ENCODE measurements at places on chromosomes 3 and 15.

DNA sequence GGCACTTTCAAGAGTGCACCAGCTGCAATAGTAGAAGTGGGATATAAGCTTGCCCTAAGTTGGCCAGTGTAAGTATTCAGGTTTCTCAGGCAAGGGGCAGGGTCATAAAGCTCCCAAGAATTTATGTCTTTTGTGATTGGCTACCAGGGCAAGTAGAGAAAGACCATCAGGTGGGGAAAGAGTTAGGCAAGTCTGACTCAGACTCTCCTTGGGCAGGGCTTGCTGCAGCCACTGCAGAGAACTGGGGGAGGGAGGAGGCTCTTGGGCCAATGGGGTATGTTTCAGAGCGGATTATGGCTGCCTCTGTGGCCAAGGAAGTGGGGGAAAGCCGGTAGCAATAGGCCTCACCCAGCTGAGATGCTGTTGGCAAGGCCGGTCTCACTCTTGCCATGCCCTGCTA lies 44.6 kb upstream of the SLC25A36 start:
- DNase-seq: no peak

GRCh38 chr3:171863920-171864319 lies 20.8 kb downstream of the TMEM212 start:
- no peak for DNase-seq

DNA sequence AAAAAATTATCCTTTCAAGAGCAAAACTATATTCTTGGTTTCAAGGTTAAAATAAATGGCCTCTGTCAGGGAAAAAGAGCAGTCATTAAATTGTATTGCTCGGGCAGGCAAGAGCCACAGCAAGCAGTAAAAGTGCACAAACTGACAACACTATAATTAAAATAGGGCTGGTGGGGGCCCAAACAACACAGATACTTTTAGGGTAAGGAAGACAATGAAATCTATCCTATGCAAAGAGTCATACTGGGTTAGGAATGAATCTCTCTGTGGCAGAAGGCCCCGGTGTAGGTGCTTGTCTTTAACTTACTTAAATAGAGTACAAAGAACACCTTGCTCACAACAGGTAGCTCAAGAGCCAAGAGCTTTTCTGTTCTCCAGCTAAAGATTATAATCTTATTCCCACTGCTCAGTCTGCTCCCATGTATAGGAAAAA lies 94.7 kb downstream of the DLG1 start:
- DNase-seq: no peak

DNA sequence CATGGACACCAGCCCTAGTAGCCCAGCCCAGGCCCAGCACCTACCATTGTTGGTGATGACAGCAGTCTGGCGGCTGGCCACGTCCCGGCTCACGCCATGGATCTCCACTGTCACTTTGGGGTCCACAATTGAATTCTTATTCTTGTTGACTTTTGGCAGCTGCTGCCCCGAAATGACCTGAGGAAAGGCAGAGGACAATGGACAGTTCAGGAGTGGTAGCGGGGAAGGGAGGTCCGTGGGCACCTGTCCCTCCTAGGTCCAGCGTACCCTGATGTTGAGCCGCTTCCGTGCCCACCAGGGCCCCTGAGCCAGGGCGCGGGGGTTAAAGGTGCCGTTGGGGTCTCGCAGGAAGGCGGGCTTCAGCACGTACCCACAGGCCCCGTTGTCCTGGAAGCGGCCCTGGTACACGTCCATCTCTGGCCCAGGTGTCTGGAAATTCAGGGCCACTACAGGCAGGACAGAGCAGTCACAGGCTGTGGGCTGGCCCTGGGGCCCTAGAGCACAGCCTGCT lies 17.7 kb downstream of the VILL start:
- no peak for DNase-seq

GRCh38 chr3:86837871-86838270 lies 153.1 kb downstream of the VGLL3 start:
- DNase-seq: no peak

Measured in GDM1 (cell line).